ENCODE measurements at places on chromosomes 7 and 10.

- no peak for DNase-seq
These were observed 280.9 kb upstream of the IGFBP3 start for GRCh38 chr7:46201961-46202360.

DNA sequence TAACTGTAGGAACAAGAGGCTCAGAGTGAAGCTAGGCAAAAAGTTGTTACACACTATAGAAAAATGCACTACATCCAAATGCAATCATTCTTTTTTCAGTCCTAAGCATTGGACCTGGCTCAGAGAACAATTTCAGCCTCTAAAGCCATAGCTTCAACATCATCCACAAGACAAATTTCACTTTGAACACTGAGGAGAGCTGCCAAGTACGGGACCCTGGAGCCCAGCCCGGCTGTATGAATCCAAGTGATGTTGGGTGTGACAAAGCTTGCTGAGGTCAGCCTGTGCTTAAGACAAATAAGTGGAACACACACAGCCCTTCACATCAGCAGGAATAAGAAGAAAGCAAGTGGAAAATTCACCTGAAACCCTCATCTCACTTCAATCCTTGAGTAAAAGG lies 233.1 kb upstream of the PFKP start:
- DNase-seq, result no peak

DNA sequence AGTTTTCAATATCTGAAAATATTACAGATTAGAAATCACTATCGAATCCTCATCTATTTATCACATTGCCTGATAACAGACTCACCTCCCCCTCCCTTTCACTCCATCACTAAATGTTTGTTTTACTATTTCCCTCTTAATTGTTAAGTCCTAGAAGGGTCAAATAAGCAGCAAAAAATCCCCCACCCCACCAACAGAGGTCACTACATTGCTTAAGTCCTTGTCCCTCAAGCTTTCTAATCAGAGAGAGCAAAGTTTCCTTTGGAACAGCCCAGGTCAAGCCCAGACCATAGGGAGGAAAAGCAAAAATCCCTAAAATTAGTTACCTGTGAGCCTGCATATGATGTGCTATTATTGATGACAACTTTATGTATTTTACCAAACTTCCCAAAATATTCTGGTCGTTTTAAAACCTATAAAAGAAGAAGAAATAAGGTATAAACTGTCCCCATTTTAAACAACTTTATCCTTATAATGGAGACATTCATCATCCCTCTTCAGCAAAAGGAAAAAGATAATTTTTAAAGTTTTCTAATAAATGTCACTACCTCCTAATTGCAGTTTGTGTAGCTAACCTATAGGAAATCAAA lies 95.0 kb downstream of the CNOT4 start:
- peak; percentile 5 for DNase-seq

GRCh38 chr7:113873554-113874151 lies 45.2 kb downstream of the PPP1R3A start:
- DNase-seq, result no peak

- no peak for DNase-seq
These were observed 1.0 kb upstream of the VENTX start for GRCh38 chr10:133236401-133237240.

- no peak for DNase-seq
These were observed 170.8 kb upstream of the KLF14 start for GRCh38 chr7:130904792-130905191.

GRCh38 chr7:92325858-92326257 lies 80.1 kb downstream of the ANKIB1 start:
- no peak for DNase-seq
